ENCODE measurements at places on chromosomes 13 and 19. TPM values are rescaled to one million over a fixed set of nuclear protein-coding genes. Genes with fewer than 3 reads are reported as not detected.

The LGALS14 gene
- not detected for total RNA-seq

The DACH1 gene
- not detected for total RNA-seq

The PRR19 gene
- total RNA-seq, result 4.7 TPM

The LILRB3 gene
- total RNA-seq, result 0.09 TPM

The CGB5 gene
- total RNA-seq, result 0.88 TPM

The ZNF582 gene
- total RNA-seq, result 1.4 TPM

The LGALS7 gene
- not detected for total RNA-seq

The KLF12 gene
- 2.5 TPM for total RNA-seq

The UNC13A gene
- total RNA-seq, result 1.9 TPM

All from A549 treated with CORT108297 at 1 μM for 4 hours (cell line).